ENCODE measurements at places on chromosomes 1 and 21.

DNA sequence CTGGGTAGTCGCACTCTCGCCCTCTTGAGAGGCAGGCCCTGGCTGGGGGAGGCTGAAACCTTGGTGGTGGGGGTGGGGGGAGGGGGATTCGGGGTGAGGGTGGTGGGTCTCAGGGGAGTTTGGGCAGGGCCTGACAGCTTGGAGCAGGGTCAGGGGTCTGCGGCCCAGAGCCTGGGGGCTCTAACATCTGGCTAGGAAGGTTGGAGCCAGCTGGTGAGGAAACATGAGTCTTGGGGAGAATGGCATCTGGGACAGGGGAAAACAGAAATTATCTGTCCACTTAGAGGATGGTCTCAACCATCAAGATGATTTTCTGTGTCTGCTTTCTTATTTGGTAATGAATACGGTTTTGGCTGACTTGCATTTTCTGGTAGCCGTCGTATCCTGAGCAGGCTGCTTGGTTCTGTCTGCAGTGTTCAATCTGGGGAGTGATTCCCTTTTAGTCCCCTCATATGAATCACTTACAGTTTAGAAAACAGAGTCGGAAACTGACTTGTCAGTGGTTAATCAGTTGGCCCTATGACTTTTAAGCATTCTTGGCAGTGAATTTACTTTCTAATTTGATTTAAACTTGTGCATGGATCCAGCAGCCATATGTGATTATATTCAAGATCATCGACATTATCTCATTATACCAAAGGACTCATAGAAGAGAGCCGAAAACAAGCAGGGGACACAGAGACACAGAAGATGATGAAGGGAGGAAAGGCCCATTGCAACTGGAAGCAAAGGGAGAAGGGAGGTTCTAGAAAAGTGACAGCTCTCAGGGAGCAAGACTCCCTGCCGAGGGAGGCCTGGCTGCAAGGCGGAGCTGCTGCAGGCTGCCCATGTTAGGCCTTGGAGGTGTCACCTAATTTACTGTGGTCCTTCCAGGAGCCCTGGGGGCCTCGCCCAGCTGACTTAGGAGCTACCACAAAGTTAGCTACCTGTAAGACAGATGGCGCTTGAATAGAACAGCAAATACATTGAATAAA lies 237.6 kb downstream of the SDCCAG8 start:
- DNase-seq = no peak

DNA sequence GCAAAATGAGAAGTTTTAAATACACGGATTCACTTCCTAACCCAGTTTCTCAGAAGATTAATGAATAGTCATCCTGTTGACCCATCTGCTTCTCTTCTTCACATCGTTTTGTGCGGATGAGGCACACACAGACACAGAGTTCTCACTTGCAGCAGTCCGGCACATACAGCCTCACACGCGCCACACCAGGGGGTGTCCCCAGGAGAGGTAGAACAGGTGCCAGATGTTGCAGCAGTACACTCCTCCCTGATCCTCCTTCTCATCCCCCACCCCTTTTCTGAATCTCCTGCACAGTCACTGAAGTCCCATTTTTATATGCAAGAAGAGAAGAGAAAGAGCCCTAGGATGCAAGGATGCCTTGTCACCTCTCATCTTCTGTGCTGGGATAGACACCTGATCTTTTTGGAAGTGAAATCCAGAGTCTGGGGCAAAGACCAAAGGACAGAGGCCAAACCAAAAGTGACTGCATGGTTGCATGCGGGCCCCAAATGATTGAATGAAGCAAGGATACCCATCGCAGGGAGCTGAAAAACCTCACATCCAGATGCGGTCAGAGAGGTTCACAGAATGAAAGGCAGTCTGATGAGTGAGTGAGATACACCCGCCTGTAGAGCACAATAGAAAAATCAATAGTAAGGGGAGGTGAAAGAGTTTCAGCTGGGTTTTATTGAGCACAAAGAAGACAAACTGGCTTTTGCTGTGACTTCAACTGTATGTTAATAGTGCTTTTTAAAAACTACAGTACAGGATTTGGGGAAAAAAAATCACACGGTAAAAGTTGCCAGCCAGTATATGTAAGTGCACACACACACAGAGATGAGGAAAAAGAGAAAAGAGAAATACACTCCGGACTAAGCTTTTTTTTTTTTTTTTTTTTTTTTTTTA lies 28.9 kb downstream of the PBX1 start:
- no peak for DNase-seq

- no peak for DNase-seq
These were observed 164.9 kb downstream of the RERE start for GRCh38 chr1:8652467-8653046.

DNA sequence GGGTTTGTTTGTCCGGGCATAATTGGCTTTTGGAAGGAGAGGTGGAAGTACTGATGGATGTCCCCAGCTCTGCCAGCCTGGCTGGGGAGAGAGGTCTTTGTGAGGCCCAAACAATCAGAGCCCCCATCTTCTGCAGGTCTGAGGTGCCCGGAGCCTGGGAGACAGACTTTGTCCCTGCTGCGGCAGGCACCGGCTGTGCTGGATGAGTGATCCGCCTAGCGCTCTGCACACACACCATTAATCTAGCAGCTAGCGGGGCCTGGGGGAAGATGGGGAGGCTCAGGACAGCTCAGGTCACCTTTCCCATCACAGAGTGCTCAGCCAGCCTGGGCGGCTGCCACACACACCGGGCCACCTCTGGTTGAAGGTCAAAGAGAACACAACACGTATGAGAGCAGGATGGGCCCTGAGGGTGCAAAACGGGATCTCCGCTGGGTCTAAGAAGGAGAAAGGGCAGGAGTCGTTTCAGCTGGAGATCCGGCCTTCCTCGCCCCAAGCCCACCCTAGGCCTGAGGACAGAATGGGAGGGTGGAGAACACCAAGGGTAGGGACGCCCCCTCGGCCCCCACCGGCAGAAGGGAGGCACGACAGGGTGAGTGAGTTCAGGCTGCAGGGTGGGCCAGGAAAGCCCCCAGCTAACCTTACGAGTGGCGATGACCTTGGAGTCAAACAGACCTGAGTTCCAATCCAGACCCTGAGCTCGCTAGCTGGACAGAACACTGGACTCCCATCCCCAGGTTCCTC lies 341.8 kb downstream of the NPHP4 start:
- no peak for DNase-seq

DNA sequence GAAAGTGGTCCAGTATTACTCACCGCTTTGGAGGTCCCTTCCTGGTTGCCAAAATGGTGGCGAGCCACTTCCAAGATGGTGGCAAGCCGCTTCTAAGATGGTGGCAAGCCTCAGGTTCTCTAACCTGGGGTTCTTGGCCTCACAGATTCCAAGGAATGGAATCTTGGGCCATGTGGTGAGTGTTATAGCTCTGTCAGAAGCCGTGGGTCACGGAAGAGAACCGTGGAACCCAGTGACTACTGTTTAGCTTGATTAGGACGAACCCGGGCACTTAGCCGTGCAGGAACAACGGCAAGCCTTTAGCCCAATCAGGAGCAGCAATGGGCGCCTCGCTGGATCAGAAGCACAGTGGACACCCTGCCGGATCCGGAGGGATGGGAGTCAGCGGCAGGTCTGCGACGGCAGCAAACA lies 356.2 kb upstream of the TMPRSS15 start:
- DNase-seq = no peak

GRCh38 chr1:232493869-232494268 lies 136.1 kb downstream of the SIPA1L2 start:
- no peak for DNase-seq

Data from AML-193 (cell line).